Activated naive CD4-positive, alpha-beta T cell (primary cell): ENCODE measurements at places on chromosomes 7 and 10.
A peak's percentile ranks its signal among the peaks of the same experiment; 100 is the strongest.

DNA sequence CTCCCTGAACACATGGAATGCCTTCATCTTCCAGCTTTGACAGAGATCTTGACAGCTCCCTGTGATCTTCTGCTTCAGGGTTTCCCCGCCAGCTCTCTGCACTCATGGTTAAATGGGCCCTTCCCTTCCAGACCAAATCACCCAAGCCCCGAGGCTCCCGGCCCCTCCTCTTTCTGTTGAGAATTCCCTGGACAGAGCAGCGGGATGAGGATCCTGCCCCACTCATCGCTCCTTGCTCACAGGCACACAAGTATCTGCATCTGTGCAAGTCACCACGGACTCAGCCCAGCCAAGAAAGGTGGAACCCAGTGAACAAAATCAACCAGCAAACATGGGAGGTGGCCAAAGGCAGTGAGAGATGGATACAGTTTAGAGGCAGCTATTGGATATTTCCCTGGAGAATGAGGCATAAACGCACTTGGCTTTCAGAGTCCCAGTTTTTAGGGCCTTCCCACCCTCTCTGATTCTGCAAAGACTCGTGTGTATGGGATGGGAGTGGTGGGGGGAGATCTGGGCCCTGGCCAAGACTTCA is 37.7 kb upstream of the CXCL12 start:
- DNase-seq, result no peak

GRCh38 chr10:88893611-88894010 is 13.6 kb downstream of the STAMBPL1 start:
- DNase-seq, result no peak

DNA sequence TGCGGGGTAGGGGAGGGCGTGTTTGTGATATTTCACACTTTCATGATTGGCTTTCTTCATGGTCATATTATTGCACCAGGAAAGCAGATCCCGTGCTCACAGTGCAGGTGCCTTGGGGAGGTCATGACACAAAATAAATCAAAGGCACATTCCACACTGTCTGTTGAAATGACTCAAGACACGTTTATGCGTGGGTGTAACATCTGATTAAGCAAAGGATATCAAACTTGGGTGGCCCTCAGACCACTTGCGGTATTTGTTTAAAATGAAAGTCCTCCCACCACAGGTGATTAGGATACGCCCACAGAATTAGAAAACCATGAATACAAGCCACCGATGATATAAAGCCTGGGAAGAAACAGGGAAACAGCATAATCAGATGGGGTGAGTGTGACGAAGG is 51.1 kb downstream of the SVIL start:
- no peak for DNase-seq

- DNase-seq, result no peak
These were observed 236.3 kb downstream of the SDK1 start for GRCh38 chr7:3537210-3537875.

DNA sequence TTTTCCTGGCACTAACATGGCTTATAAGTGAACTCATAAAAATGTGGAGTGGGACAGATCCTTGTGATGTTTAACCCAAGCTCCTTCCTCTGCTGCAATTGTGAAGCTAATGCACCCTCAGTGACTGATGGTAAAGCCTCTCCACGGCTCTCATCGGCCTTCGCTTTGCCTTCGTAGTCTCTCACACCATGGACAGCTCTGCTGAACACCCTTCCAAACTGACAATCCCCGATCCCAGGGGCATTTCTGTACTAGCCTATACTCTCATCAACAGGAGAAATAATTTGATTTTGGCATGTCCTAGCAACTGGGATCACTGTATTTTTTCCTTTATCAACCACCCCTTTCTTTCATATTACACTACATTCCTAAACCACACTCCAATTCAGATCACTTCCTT is 6.1 kb downstream of the ZNF777 start:
- DNase-seq, result no peak

DNA sequence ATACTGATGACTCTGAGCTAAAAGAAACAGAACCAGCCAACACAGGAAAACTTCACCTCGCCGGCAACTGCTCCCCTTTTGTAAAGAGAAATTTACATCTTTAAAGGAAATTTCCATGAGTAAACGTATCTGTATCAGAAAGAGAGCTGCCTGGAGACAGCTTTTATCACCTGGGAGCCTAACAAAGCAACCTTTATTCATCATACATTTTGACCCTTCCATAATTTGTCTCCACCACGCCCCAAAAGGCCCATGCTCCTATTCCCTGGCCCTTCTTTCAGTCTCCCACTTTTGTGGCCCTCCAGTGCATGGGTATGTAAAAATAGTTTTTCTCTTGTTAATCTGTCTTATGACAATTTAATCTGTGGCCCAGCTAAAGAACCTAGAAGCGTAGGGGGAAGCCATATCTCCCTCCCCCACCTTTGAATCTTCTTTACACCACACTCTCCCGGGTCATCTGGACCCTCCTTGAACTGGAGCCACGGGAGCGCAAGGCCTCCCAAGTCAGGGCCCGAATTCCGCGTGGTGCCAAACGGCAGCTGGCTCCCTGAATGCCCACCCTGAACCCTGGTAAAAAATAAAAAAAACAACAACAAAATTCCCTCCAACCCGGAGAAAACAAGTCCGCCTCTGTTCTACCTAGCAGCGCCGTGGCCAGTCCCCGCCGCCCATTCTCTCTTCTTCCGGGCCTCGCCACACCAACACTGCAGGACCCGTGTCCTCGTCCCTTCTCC is 15.4 kb upstream of the FKBP9 start:
- DNase-seq, result no peak

GRCh38 chr10:49758249-49758930 is 3.7 kb downstream of the OGDHL start:
- DNase-seq, result no peak

DNA sequence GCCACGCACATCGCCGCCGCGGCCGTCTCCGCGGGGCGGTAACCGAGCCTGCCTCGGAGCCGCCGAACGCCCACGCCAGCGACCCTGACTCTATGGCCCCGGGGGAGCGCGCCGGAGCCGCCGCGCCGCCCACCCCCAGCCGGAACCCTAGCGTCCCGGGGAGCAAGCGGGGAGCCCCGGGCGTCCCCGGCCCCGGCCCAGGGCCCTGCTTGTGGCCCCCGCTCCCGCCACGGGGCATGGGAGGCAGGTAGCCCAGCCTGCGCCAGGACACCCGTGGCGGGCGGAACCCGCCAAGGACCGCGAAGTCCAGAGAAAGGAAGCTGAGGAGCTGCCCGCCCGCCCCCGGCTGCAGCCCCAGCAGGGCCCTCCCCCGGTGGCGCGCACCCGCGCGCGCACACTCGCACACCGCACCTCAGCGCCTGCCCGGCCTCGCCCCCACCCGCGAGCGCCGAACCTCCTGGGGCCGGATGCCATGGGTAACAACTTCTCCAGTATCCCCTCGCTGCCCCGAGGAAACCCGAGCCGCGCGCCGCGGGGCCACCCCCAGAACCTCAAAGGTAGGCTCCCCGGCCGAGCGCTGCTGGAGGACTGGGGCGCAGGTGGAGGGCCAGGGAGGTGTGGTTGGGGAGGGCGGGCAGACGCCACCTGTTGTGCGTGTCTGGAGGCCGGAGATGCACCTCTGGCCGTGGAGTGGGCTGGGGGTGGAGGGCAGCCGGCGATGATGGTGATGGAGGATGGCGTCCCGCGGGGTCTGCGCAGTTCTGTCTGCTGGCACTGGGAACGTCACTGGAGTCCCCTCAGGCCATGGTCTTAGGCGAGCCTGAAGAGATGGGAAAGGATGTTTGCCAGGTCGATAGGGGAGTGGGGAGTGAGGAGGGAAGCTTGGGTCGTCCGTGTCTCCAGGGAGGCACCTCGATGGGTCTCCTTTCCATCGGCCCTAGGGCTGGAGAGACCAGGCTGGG is 692 bp downstream of the NEURL1 start:
- peak; percentile 17 for DNase-seq

GRCh38 chr10:51821745-51822144 is 122.3 kb upstream of the CSTF2T start:
- no peak for DNase-seq

- DNase-seq, result no peak
These were observed 57.6 kb downstream of the MKI67 start for GRCh38 chr10:128068398-128069285.

GRCh38 chr10:78021201-78021600 is 8.1 kb downstream of the POLR3A start:
- no peak for DNase-seq

DNA sequence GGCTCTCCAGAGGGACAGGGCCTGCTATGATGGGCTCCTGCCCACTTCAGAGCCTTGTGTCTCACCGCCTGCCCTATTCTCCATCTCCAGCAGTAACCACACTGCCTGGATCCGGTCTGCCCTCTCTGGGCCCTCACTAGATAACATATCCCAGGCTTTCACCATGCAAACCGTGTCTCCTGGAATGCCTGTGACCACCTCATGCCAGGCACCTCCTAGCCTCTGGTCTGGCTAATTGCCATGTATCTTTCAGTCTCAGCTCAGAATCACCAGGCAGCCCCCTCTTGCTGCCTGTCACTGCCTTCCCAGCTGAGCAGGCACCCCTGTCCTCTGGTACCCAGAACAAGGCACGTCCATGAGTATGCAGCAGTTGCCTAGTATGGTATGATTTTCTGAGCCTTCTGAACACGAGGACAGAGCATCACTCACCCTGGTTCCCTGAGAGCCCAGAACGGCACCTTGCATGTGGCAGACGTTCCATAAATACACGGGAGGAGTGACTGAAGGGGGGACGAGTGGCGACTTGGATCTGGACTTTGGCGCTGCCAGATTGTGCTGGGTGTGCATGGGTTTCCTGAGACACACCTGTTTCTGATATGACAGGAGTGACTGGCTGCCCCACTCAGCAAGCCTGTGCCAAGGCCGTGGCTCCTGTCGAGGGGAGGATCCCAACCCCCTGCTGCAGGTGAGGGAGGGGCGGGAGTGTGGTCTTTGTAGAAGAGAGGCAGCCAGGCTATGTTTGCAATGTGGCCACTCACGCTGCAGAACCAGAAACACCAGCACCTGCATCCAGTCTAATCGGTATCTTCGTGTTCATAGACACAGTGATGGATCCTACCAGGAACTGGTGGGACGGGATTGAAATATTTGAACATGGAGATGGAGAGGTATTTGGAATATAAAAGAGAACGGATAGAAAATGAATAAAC is 95.2 kb downstream of the VOPP1 start:
- no peak for DNase-seq

- DNase-seq, result no peak
These were observed 58.7 kb upstream of the ANTXRL start for GRCh38 chr10:46227936-46228562.

DNA sequence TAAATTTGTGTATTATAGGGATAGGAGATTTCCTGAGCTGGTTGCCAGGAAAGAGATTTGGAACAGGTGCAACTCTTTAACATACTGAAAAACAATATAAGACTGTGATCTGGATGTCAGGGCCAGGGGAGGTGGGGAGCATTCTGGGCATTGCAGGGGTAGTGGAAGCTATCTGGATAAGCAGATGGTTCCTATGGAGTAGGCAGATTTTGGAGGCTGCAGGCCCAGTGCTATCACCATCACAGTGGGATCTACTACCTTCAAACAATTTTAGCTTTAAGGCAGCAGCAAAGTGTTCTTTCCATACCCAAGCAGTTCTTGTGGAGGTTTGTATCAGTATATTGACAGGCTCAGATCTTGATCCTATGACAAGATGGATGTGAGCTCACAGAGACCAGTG is 71.1 kb downstream of the ADAM22 start:
- no peak for DNase-seq

GRCh38 chr7:98874942-98875341 is 3.4 kb upstream of the TRRAP start:
- DNase-seq, result no peak

DNA sequence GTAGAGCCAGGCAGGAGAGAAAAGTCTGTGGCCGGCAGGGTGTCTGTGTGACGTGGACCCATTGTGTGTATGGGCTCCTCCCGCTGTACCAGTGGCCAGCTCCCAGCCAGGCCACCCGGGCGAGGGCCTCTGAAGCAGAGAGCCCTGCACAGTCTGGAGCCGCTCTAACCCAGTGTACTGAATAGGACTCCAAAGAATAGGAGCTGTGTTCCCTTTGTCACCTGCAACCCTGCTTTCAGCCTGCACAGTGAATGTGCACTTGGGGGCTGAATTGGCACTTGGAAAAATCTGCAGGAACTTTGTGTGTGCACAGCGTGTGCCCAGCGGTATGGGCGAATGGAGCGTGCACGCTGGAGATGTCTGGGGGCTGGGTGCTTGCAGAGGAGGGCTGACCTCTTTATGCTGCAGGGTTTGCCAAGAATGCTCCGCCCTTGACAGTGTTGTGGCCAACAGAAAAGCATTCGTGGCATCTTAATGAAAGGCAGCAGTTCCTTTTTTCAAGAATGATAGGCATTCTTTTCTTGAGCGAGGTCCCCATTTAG is 216.2 kb downstream of the AUTS2 start:
- no peak for DNase-seq

DNA sequence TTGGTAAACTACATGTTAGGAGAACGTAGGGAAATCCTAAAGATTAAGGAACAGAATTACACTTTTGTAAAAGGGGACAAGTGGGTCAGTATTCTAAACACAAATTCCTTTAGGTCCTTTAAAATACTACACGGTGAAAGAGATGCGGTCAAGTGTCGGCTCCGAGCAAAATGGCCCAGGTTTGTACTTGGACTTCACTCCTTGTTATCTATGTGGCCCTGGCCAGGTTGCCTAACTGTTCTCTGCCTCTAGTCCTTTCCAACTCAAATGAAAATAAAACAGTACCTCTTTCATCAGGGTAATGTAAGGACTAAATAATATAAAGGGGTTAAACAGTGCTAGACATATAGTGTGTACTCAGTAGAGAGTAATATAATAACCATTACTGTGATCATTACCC is 344.8 kb downstream of the PARD3 start:
- no peak for DNase-seq

- no peak for DNase-seq
These were observed 303.9 kb upstream of the NRG3 start for GRCh38 chr10:81570878-81571794.

- DNase-seq, result no peak
These were observed 65.8 kb downstream of the CDK13 start for GRCh38 chr7:40015790-40016296.

DNA sequence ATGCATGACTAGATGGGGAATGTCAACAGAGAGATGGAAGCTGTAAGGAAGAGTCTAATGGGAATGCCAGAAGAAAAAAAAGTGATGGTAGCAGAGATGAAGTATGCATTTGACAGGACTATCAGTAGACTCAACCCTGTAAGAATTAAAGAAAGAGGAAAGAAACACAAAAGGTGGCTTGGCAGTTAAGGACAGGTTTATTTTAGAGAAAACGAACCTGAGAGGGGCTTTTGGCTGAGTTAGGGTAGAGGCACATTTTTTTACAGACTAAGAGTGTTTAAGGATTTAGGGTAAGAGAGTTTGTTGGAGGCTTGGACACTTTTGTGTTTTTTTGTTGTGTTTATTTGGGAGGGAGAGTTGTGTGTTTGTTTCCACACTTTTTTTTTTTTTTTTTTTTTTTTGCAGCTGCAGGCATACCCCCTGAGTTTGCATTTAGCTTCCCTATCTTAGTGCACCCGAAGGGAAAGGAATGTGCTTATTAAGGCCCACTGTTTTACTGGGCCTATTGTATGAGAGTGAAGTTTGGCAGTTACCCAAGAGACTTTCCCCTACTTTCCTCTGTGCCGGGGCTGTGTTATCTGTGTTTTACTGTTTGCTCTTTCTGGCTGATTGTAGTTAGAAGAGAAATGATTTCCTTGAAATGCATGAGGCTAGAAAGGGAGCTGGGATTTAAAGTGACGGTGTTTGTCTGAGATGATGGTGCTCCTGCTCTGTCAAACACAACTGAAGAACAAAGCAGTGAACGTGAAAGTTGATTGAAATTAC is 32.0 kb downstream of the NPVF start:
- DNase-seq, result no peak
